ENCODE measurements at places on chromosomes 1 and 21.
A peak's percentile ranks its signal among the peaks of the same experiment; 100 is the strongest.

DNA sequence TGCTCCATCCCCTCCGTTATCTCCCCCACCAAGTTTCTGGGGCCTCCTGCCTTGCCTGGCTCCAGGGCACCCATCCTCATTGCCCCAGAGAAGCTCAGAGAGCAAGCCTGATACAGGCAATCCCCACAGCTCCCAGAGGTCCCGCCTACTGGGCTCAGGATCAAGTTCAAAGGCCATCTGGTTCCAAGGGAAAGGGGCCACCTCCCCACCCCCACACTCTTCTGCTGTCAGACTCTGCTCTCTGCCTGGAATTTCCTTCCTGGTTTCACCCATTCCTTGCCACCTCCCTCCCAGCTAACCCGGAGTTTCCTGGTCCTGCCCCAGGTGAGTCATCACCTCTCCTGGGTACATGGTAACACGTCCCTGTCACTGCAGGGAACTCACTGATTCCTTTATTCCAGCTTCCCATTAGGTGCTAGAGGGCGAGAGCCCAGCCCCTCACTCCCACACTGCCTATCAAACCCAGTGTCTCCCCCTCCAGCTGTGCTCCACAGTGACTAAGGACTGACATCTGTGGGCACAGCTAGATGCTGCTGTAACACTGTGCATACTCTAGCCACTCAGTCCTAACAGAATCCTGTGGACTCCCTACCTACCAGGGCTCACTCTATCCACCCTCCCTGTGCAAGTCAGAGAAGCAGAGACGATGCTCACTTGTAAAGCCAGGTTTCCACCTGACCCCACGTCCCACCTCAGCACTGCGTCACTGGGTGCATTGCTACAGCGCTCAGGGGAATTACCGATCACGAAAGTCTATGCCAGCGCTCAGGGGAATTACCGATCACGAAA lies 21.8 kb downstream of the RSPH1 start:
- peak; percentile 51 for DNase-seq

DNA sequence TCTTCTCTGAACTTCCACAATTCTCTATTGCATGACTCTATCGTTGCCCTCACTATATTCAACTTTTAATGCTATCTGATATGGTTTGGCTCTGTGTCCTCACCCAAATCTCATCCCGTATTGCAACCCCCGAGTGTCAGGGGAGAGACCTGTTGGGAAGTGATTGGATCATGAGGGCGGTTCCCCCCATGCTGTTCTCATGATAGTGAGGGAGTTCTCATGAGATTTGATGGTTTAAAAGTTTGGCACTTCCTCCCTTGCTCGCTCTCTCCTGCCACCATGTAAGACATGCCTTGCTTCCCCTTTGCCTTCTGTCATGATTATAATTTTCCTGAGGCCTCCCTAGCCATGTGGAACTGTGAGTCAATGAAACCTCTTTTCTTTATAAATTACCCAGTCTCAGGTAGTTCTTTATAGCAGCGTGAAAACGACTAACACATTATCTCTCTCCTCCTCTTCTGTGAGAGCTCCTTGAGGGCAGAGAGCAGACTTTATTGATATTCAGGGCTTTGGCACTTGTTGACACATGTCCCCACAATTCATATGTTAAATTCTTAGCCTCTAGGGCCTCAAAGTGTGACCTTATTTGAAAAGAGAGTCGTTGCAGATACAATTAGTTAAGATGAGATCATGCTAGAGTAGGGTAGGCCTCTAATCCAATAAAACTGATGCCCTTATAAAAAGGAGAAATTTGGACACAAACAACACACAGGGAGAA lies 52.1 kb downstream of the ADCY10 start:
- no peak for DNase-seq

DNA sequence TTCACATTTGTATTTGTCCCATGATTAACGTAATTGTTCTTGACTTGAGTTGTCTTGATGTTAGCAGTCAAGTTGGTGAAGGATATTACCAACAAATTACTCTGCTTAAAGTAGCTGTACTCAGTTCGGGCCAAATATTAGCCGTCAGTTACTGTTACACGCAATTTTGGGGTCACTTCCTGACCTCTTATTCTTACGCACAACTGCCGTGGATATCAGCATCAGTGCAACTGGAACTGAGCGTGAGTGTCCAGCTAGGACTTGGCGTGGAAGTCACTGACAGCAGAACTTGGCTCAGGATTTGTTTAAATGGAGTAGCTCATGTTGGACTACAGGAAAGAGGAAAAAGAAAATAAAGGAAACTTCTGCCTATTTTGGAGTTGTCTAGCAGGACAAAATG lies 56.4 kb downstream of the ADAMTS1 start:
- DNase-seq = no peak

- DNase-seq = peak; percentile 57
Measured at GRCh38 chr1:235329139-235329902, 951 bp downstream of the GGPS1 start.

GRCh38 chr1:25056536-25056935 lies 126.5 kb upstream of the RUNX3 start:
- DNase-seq = no peak

GRCh38 chr1:210428696-210429095 lies 100.0 kb downstream of the HHAT start:
- no peak for DNase-seq

DNA sequence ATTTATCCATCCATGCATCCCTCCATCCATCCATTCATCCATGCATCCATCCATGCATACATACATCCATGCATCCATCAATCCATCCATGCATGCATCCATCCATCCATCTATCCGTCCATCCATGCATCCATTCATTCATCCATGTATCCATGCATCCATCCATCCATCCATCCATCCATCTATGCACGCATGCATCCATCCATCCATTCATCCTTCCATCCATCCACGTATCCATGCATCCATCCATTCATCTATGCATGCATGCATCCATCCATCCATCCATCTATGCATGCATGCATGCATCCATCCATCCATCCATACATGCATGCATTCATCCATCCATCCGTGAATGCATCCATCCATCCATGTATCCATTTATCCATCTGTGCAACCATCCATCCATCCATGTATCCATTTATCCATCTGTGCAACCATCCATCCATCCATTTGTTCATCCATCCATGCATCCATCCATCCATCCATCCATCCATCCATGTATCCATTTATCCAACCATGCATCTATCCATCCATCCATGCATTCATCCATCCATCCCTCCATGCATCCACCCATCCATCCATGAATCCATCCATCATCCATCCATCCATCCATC lies 30.3 kb upstream of the TINAGL1 start:
- DNase-seq = no peak

All from naive B cell (primary cell).